ENCODE measurements at places on chromosomes 16 and 17.

DNA sequence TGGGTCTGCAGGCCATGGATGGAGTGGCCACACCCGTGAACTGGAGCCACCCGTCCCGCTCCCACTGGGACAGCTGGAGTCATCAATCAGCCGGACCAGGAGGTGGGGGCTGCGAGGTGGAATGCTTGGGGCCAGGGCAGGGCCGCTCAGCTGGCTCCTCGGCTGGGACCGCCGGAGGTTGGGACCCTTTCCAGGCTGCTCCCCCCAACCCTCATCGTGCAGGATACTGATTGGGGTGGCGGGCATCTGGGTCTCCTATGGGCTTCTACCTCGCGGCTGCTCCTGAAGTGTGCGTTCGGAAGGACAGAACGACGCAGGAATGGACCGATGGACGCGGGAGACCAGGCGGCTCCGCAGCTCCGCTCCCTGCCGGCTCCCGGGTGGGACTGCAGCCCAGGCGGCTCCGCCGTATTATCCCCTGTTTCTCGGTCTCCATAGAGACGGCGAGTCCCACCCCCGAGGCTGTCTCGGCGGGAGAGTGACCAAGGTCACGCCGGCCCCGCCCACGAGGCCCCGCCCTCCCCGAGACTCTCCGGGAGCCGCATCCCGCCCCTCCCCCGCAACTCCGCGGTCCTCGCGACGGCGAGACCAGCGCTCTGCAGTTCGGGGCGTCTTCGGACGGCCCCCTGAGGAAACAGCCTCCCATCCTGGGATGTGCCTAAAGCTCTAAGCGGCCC lies at the start of gene TPPP3:
Gene TPPP3, minus strand, starts transcription at position 388 of the 677 bp plus-strand sequence. CDS start 2,387 bp downstream, outside the sequence.
- peak; percentile 43 for DNase-seq

GRCh38 chr17:32563583-32563982 lies 76.8 kb downstream of the CDK5R1 start:
- no peak for DNase-seq

DNA sequence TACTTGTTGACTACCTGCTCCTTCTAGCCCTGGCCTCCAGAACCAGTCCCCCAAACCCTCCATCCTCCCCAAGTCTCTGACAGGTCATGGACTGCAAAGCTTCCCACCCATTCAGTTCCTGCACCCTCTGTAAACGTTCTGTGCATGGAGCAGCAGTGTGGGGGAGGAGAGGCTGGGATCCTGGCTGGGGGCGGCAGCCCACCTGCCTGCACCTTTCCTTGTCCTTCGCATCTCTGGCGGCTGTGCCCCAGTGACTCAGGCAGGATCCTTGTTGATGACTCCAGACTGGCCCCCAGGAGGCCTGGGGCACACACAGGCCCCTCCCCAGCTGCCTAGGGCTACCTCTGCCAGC lies 1.6 kb upstream of the PKMYT1 start:
- no peak for DNase-seq

GRCh38 chr16:3074860-3075522 lies 9.6 kb downstream of the IL32 start:
- peak; percentile 88 for DNase-seq

- DNase-seq: no peak
These were observed 34.8 kb downstream of the TMEM235 start for GRCh38 chr17:78266231-78266631.

- DNase-seq: no peak
These were observed 12.4 kb downstream of the AMZ2 start for GRCh38 chr17:68260051-68260762.

- DNase-seq: no peak
These were observed 69.2 kb downstream of the C16orf78 start for GRCh38 chr16:49442805-49443204.

DNA sequence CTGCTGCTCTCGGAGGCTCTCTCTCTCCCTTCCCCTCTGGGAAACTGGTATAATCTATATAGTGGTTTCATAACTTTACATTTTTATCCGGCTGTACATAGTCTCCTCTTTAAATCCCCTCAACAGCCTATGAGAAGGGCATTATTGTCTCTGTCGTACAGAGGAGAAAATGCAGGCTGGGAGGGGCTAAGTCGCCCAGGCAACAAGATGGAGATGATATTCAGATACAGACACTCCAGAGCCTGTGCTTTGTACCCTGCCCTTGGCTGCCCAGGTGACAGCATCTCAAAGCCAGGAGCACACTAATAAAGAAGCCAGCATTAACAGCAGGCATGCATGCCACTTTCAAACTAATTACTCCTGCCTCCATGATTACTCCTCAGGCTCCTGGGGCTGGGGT lies 4.7 kb upstream of the EIF1 start:
- no peak for DNase-seq

DNA sequence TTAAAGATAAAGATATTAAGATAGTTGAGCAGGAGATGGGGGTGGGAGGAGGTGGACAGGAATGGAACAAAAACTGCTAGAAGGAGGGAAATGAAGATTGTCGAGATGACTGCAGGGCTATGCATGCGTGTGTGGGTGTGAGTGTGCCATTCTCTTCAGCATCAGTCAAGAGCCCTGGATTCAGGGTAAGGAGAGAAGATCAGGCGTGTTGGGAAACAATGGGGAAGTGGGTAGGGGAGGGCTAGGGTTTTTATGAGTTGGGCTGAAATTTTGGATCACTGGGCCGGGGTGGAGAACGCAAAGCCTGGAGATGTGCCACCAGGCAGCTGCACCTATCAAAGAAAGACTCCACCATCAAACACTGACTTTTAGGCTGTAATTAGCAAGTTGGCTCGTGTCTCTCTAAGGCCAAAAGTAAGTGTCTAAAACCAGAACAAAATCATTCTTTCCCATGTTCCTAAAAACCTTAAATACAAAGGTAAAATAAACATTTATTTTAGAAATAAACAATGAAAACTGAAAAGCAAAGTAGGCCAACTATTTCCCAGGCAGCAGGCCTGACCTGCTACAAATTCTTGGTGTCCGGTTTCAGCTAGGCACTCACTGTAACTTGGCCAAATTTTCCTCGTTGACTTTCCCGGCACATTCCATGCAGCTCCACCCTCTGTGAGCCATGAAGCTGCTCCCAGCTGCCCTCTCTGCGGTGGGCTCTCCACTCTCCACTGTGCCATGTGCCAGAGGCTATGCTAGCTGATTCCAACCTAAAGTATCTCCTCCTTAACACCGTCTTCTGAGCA lies 4.2 kb downstream of the CDRT4 start:
- DNase-seq: no peak

GRCh38 chr17:68344701-68345136 lies 53.4 kb downstream of the ARSG start:
- peak; percentile 70 for DNase-seq

DNA sequence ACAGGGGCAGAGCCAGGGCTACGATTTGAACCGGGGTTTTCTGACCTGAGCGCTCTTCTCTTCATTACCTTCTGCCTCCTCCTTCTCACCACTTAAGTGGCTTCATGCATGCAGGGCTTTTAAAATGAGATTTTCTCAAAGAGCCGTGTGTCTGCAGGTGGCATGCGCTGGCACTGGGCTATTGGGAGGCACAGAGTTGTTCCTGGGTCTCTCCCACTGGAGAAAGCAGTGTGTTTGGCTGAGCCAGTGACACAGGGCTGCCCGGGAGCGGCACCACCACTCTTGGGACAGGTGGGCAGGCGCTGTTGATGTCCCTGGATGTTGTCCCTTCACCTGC lies 218.8 kb upstream of the CHMP6 start:
- no peak for DNase-seq

- DNase-seq: no peak
These were observed 447.8 kb downstream of the KIF2B start for GRCh38 chr17:54270499-54270898.

- no peak for DNase-seq
These were observed 51.6 kb downstream of the NUP93 start for GRCh38 chr16:56781528-56781961.

DNA sequence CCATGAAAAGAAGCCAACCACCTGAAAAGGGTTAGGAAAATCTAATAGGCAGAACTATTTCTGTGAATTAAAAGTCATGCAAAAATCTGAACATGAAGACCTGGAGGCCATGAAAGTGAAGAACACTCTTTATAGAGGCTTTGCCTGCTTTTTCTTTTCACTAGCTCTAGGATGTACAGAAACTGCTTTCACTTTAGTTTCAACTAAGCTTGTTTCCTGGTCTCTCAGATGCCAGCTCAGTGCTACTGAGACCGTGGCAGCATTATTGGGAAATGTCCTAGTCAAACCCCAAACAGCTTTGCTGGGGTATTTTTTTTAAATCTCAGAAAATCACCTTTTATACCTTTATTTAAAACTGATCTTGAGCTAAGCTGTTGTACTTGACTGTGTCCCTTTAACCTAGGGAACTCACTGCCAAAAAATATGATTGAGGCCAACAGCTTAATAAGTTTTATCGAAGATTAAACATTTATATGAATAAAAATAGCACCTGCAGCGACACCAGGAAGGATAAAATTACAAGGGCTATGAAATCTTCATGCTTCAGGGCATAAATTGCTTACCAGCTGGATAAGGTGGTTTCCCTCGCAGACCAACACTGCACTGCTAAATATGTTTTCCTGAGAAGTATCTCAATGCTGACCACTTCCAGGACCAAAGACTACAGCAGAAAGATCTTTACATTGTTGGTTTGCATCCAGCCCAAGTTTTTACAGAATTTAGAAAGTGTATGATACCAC lies 621.8 kb upstream of the ZFHX3 start:
- DNase-seq: no peak

DNA sequence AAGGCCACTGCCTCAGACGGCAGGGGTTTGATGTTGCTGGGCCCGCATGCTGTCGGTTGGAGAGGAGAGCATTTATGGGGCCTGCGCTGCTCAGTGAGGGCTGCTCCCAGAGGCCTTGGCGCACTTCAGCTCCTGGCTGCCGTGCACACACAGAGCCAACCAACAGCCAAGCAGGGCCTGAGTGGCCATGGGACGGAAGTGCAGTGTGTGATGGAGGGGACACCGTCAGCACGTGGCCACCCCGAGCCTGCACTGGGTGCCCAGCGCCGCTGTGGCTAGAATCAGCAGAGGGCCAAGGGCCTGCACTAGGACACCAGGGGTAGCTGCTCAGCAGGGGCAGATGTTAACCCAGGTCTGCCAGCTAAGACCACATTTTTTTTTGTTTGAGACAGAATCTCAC lies 21.8 kb downstream of the KLHL36 start:
- no peak for DNase-seq

GRCh38 chr16:73145166-73145880 lies 97.4 kb upstream of the ZFHX3 start:
- no peak for DNase-seq

DNA sequence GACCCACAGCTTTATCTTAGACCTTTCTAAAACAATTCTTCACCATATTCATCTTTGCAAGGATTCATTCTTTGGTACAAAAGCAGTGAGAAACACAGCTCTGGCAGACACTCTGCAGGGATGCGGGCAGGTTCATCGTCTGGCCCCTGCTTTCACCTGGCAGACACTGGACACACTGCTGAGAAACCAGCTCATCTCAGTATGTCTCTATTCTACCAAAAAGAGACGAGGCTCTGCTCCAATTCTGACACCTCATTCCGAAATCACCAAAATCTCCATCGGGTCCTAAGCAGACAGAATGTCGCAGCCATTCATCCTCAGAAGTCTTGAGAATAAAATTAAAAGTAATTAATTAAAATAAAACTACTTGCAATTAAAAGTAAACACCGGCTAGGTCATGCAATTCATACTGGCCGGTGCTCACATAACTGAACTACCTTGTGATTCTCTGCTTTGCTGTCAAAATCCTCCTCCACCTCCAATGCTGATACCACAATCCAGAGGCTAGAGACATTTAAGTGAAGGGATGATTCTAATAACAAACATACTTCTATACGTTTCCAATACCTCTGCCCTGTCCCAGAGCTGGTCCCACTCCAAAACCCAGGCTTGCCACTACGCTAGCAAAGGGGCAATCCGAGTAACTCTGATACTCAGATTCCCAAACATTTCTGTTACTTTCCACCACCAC lies 1.3 kb downstream of the RNF157 start:
- no peak for DNase-seq

DNA sequence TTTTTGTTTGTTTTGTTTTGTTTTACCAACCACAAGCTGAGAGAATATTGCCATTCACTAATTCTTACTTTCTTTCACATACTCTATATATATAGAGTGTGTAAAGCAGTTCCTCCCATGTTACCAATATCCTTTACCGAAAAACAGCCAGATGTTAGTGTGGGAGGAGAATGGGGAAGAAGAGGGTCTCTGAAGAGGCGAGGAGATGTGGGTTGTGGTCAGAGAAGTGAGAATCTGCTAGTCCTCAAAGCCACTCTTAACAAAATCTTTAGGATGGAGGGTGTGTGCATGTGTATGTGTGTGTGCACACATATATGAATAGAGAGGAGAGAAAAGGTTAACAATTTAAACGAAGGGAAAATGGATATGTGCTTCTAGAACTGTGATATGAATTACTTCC lies 80.6 kb downstream of the TUBD1 start:
- no peak for DNase-seq

DNA sequence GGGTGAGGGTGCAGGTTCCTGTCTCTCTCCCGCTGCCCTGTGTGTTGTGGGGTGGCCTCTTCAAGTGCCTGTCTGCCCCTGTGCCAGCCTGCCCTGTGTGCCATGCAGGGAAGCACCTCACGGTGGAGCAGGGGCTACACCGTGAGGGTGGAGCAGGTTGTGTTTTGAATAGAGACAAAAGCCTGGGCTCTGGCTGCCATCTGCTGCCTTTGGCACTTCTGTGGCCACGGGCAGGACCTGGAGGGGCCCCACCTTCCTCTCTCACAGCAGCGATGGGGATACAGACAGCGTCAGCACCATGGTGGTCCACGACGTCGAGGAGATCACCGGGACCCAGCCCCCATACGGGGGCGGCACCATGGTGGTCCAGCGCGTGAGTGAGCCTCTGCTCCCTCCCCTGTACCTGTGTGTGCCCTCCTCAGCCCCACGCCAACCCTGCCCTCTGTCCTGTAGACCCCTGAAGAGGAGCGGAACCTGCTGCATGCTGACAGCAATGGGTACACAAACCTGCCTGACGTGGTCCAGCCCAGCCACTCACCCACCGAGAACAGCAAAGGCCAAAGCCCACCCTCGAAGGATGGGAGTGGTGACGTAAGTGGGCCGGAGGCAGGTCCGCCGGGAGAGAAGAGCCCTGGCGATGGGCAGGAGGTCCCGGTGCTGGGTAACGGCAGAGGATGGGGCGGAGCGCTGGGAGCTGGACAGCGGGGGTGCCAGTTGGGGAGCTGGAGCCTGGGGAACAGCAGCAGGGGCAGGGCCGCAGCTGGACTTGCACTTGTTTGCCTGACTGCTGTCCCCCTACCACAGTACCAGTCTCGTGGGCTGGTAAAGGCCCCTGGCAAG lies 5.4 kb upstream of the C17orf107 start:
- DNase-seq: no peak

- no peak for DNase-seq
These were observed 69.2 kb downstream of the TANC2 start for GRCh38 chr17:63035271-63035670.

All from CD4-positive, alpha-beta T cell treated with Interleukin-17A for 4 hours (primary cell).